ENCODE measurements at places on chromosomes 11 and 22. TPM values are rescaled to one million over a fixed set of nuclear protein-coding genes. Genes with fewer than 3 reads are reported as not detected.

DNA sequence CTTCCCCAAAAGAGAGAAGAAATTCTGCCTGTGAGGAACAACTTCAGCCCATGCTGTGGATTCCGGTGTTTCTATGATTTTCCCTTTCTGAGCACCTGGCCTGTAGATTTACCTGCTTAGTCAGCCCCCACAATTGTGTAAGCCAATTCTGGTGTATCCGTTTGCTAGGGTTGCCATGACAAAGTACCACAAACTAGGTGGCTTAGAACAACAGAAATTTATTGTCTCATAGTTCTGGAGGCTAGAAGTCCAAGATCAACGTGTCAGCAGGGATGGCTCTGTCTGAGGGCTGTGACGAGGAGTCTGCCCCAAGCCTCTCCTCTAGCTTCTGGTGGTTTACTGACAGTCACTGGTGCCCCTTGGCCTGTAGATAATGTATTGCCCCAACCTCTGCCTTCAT is 15.9 kb upstream of the CYB5R2 start:
- no peaks in the 10 kb centered on the region for H3K36me3 ChIP-seq
- no peak overlapping the region for H3K4me3 ChIP-seq
- DNase-seq, result no peak

- H3K27ac ChIP-seq, result peak overlapping the region; percentile 80
- H3K36me3 ChIP-seq, result no peaks in the 10 kb centered on the region
- no peak for DNase-seq
- peaks cover 9% of the 10 kb centered on the region for H3K4me1 ChIP-seq
- H3K27me3 ChIP-seq, result no peaks in the 10 kb centered on the region
- H3K4me3 ChIP-seq, result peak overlapping the region; percentile 96
These were observed 948 bp upstream of the MRTFA start for GRCh38 chr22:40637183-40638150.

DNA sequence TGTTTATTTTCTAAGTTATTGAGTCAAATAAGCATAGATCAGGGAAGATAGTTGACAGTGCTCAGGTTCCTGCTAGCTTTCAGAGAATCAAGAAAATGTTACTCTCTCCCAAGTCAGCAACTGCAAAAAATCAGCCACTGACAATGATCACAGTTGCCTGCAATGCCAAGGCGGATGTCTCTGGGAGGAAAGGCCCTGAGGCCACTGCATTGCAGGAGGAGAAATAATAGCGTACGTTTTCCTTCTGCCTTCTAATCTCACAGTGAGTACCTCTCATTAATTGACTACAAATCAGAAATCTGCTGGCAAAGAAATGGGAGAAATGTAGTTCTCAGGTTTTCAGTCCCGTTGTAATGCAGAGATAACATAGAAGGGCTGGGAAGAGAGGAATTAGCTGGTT is 54.0 kb upstream of the SPON1 start:
- H3K27me3 ChIP-seq, result no peaks in the 10 kb centered on the region
- H3K36me3 ChIP-seq, result no peaks in the 10 kb centered on the region
- no peaks in the 10 kb centered on the region for H3K4me1 ChIP-seq
- DNase-seq, result no peak
- H3K27ac ChIP-seq, result no peak overlapping the region

DNA sequence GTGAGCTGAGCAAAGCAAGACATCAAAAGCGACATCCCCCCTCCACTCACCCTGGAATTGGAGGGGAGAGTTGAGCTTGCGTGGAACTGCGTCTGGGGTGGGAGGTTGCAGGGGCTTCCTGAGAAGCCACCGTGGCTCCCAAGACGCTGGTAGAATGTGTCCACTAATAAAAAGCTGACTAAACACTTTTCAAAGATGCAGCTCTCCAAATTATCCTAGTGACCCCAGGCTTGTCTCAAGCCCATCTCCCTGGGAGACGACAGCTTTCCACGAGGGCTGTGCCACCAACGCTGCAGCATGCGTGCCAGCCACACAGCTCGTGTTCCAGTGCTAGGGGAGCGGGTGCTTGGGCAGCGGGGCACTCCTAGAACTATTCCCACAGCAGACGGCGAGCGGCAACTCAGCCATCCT is 6.3 kb upstream of the GAL start:
- no peak overlapping the region for H3K27ac ChIP-seq
- no peak for DNase-seq

- no peaks in the 10 kb centered on the region for H3K4me1 ChIP-seq
- H3K27me3 ChIP-seq, result peaks cover 5% of the 10 kb centered on the region
- H3K36me3 ChIP-seq, result no peaks in the 10 kb centered on the region
- H3K27ac ChIP-seq, result no peak overlapping the region
These were observed 308.9 kb downstream of the NXPE2 start for GRCh38 chr11:114987186-114987760.

- H3K4me3 ChIP-seq, result no peak overlapping the region
- peaks cover 5% of the 10 kb centered on the region for H3K36me3 ChIP-seq
- no peaks in the 10 kb centered on the region for H3K27me3 ChIP-seq
- no peak for DNase-seq
- H3K27ac ChIP-seq, result peak overlapping the region; percentile 14
These were observed 16.0 kb downstream of the TXN2 start for GRCh38 chr22:36465232-36466021.

DNA sequence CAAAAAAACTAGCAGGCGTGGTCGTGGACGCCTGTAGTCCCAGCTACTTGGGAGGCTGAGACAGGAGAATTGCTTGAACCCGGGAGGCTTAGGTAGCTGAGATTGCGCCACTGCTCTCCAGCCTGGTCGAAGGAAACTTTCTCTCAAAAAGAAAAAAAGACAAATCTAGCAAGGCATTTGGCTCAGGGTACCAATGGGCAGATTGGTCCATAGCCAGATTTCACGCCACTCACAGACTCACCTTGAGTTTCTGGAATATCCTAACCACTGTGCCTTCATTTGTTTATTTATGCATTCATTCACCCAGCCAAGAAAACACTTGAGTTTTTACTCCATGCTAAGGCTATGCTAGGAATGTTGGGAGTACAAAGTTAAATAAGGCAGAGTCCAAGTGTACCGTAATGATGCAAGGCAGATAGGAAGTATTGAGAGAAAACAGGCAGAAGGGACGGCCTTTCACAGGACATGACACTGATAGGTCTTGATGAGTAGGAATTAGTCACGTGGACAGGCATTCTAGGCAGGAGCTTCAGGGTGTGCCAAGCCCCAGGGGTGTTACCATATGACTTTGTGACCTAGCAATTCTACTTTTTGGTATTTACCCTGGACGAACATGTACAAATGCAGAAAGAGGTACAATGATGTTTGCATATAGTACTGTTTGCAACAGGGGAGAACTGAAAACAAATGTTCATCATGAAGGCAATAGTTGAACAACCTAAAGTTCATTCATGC is 3.0 kb upstream of the PACSIN3 start:
- no peaks in the 10 kb centered on the region for H3K36me3 ChIP-seq
- H3K27me3 ChIP-seq, result no peaks in the 10 kb centered on the region
- peak; percentile 45 for DNase-seq
- H3K4me3 ChIP-seq, result no peak overlapping the region
- H3K27ac ChIP-seq, result no peak overlapping the region
- peaks cover 24% of the 10 kb centered on the region for H3K4me1 ChIP-seq

DNA sequence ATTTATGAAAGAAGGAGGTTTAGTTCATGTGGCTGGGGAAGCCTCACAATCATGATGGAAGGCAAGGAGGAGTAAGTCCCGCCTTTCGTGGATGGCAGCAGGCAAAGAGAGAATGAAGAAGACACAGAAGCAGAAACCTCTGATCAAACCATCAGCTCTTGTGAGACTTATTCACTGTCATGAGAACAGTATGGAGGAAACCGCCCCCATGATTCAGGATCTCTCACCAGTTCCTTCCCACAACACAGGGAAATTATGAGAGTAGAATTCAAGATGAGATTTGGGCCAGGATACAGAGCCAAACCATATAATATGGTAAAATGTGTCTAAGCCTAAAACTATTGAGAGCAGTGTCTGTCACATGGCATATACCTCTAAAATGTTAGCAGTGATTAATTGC is 503.8 kb upstream of the CCDC179 start:
- DNase-seq, result no peak
- no peak overlapping the region for H3K27ac ChIP-seq
- H3K36me3 ChIP-seq, result no peaks in the 10 kb centered on the region
- no peaks in the 10 kb centered on the region for H3K4me1 ChIP-seq
- no peak overlapping the region for H3K4me3 ChIP-seq

GRCh38 chr11:68374531-68374930 is 62.1 kb downstream of the LRP5 start:
- H3K36me3 ChIP-seq, result peaks cover 8% of the 10 kb centered on the region
- H3K27ac ChIP-seq, result peak overlapping the region; percentile 88
- no peak overlapping the region for H3K4me3 ChIP-seq
- peaks cover 38% of the 10 kb centered on the region for H3K4me1 ChIP-seq
- no peak for DNase-seq

DNA sequence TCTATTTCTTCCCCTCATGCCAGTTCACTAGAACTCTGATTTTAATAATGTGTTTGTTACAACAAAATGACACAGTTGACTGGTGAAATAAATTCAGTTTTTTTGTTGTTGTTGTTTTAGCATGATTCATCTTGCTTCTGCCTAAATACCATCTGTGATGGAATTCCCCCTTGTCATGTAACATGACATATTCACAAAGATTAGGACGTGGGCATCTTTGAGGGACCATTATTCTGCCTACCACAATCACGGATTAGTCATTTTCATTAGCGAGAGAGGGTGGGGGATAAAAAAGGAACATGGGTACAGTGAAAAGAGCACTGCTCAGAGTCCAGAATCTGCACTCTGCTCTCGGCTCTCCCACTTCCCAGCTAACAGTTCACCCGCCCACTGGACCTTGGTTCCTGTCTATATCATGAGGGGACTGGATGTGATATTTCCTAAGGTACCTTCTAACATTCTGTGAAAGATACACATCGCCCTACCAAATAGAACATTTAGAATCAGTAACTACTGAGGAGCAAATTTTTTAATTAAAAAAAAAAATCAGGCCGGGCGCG is 11.3 kb downstream of the HTATIP2 start:
- no peaks in the 10 kb centered on the region for H3K27me3 ChIP-seq
- H3K36me3 ChIP-seq, result no peaks in the 10 kb centered on the region
- no peak overlapping the region for H3K27ac ChIP-seq
- no peak for DNase-seq
- no peak overlapping the region for H3K4me3 ChIP-seq

- no peak overlapping the region for H3K27ac ChIP-seq
- no peak for DNase-seq
- H3K4me3 ChIP-seq, result no peak overlapping the region
- no peaks in the 10 kb centered on the region for H3K4me1 ChIP-seq
- H3K36me3 ChIP-seq, result no peaks in the 10 kb centered on the region
- H3K27me3 ChIP-seq, result no peaks in the 10 kb centered on the region
These were observed 1136.5 kb downstream of the TBC1D22A start for GRCh38 chr22:47898946-47899345.

DNA sequence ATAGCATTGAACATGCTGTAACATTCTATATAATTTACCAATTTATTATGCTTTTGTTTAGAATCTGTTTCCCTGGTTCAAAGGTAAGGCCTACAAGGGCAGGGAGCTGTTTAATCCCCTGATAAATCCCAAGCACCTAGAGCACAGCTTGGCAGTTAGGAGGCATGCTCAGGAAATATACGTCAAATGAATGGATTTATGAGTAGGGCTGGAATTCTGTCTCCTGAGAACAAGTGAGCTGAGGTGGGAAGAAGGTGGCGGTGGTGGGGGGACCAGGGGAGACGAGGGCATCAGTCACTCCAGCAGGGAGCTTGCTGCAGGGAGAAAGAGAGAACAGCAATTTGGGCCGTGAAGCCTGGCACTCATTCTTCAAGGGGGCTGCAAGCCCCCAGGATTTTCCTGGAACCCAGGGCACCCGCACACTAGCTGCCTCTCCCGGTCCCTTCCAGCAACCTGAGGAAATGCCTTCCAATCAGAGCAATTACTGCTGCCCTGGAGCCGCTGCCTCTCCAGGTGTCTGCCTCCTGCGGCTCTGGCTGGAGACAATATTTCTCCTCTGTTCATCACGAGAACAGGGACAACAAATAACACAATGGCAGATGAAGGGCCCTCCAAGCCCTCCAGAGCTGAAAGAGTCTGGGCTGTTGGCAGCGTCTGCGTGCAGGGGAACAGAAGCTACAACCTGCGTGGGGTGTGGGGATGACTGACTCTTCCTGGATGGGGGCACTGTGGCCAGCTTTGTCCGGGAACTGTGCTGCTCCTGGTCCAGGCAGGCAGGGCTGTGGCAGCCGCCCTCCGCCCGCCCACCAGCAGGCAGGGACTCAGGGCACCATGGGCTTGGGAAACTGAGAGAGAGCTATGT is 233.4 kb downstream of the ST3GAL4 start:
- no peaks in the 10 kb centered on the region for H3K27me3 ChIP-seq
- H3K36me3 ChIP-seq, result no peaks in the 10 kb centered on the region
- H3K27ac ChIP-seq, result no peak overlapping the region
- peaks cover 11% of the 10 kb centered on the region for H3K4me1 ChIP-seq

DNA sequence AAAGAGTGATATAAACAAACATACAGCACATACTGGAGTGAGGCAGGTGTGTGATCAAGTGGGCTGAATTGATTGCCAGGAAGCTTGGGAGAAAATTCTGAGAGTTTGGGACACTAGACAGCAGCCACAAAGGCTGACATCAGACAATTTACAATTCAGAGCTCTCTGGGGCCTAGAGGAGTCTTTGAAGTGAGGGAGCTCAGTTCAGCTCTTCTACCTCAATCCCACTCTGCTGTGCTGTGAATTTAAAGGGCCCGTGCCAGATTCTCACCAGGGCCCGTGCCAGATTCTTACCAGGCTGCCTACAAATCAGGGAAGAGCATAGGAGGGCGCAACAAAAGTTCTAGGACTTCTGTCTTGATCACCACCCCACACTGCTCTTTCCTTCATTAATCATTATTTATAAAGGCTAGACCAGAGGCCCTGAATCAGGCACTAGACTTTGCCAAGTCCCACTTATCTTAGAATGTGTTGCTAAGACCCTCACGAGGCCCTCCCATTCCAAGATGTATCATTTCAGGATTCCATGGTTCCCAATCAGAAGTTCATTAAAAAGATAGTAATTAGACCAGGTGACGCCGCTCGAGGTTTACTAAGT is 112.4 kb downstream of the KIRREL3 start:
- no peak for DNase-seq
- no peaks in the 10 kb centered on the region for H3K36me3 ChIP-seq
- no peak overlapping the region for H3K27ac ChIP-seq
- H3K27me3 ChIP-seq, result no peaks in the 10 kb centered on the region
- H3K4me3 ChIP-seq, result no peak overlapping the region

SOX6 gene
- 32.1 TPM for total RNA-seq

P2RX6 gene
- total RNA-seq, result 0.39 TPM

SESN3 gene
- total RNA-seq, result 6.7 TPM

MYBPC3 gene
- not detected for total RNA-seq

ACCS gene
- total RNA-seq, result 35.3 TPM

NCF4 gene
- not detected for total RNA-seq

C11orf42 gene
- total RNA-seq, result not detected

RHOG gene
- 27.6 TPM for total RNA-seq
